ENCODE measurements at places on chromosomes 7 and 10.

DNA sequence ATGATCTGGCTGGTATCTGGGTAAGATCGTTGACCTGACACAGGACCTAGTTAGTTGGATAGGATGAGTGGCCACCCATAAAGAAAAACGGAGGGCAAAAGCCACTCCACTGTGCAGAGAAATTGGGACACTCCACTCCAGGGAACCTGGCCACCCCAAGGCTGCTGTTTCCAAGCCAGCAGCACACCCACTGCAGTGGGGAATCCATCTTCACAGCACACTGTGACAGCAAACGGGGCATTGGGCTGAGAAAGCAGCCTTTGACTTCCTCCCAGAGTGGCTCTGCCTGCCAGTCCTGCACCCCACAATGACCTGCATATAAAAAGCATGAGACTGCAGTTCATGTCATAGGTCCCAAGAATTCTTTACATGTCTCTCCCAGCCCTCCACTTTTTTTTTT lies 52.9 kb downstream of the MTPN start:
- DNase-seq: no peak

DNA sequence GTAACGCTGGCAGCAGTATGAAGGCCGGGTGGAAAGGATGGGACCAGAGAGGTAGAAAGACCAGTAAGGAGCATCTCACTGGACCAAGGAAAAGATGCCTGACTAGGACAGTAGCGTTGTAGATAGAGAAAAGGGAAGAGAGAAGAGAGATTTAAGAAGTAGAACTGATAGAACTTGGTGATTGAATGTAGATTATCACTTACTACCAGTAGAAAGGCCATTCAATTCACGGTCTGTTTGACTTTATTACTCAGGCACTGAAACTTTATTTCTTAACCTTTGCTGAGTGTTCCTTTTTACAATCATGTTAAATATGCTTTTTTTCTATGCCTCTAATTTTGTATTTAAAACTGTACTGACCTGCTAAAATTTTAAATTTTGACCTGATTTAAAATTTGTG lies 12.2 kb downstream of the MCU start:
- DNase-seq: no peak

- no peak for DNase-seq
Measured at GRCh38 chr10:123145542-123146012, 2.4 kb upstream of the HMX2 start.

- DNase-seq: no peak
Measured at GRCh38 chr10:43863859-43864591, 215.3 kb upstream of the ZNF32 start.

- DNase-seq: no peak
Measured at GRCh38 chr7:133015888-133016287, 66.0 kb downstream of the CHCHD3 start.

DNA sequence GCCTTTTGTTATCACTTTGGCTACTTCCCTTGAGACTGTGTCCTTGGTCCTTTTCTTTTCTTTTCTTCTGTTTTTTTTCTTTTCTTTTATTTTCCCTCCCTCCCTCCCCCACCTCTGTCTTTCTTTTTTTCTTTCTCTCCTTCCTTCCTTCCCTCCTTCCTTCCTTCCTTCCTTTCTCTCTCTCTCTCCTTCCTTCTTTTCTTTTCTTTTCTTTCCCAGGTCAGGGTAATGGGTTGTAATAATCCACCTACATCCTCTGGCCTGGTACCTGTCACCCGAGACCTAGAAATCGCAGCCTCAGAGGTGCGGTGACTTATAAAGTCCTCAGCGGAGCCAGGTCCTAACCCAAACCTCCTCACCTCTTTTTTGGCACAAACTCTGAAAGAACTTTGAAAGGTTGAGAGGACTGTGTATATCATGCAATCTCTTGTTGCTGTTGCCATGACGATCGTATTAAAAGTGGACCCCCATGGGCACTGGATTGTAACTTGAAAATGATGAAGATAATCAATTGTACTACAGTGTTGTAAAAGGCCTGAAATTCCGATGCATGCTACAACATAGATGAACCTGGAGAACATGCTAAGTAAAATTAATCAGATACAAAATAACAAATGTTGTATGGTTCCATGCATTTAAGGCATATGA lies 140.7 kb upstream of the AGK start:
- DNase-seq: no peak

- DNase-seq: no peak
Measured at GRCh38 chr7:1027242-1028043, 16.9 kb upstream of the GPR146 start.

GRCh38 chr7:157017149-157017548 lies 6.7 kb upstream of the MNX1 start:
- no peak for DNase-seq

- DNase-seq: no peak
Measured at GRCh38 chr10:21285742-21286331, 239.6 kb downstream of the SKIDA1 start.

GRCh38 chr10:96276831-96277230 lies 5.5 kb upstream of the BLNK start:
- no peak for DNase-seq

- DNase-seq: no peak
Measured at GRCh38 chr7:112262036-112262435, 55.5 kb downstream of the ZNF277 start.

DNA sequence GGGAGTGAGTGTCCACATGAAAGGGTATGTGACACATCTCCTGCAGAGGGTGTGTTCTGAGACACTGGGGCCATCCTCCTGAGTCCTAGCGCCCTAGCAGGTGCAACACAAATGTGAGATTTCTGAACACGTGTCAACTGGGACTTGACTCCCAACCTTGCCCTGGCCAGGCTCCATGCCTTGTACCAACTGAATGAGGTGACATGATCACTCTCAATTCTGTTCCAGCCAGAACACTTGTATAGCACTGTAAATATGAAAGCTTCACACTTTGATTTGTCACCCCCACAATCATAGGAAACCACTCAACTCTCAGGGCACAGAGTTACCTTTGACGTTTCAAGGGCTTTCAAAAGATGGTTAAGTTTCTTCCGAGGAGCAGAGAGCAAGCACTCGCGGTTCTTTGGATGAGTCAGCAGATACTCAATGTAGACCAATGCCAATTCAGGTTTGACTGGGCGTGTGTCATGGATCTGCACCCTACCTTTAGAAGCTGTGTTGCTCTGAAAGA lies 48.6 kb downstream of the NCAPG2 start:
- DNase-seq: no peak

- DNase-seq: no peak
Measured at GRCh38 chr10:74827694-74828093, 1.3 kb downstream of the KAT6B start.

GRCh38 chr10:106935978-106936451 lies 228.5 kb downstream of the SORCS1 start:
- no peak for DNase-seq

- no peak for DNase-seq
Measured at GRCh38 chr10:67780759-67781538, 57.0 kb downstream of the DNAJC12 start.

DNA sequence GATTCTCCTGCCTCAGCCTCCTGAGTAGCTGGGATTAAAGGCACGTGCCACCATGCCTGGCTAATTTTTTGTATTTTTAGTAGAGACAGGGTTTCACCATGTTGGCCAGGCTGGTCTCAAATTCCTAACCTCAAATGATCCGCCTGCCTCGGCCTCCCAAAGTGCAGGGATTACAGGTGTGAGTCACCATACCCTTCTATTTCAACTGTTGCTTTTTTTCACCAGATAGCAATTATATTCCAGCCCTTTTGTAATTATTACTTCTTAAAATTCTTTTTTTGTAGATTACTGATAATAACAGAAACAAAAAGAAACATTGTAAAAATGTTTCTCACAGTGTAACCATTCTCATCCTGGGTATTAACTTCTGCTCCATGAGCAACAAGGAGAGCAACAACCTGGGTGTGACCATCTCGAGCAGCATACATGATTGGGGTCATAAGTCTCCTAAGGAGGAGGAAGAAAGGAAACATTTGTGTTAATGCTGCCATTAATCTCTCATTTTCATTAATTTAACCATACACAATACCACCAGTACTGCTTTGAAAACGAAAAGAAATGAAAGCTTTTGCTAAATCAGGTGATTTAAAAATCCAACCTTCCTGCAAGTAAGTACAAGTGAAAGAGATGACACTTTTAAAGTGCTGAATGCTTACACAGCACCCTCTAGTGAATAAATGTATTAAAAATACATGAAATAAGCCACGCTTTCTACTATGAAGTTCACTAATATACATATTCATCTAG lies 41.8 kb downstream of the ASZ1 start:
- DNase-seq: no peak

DNA sequence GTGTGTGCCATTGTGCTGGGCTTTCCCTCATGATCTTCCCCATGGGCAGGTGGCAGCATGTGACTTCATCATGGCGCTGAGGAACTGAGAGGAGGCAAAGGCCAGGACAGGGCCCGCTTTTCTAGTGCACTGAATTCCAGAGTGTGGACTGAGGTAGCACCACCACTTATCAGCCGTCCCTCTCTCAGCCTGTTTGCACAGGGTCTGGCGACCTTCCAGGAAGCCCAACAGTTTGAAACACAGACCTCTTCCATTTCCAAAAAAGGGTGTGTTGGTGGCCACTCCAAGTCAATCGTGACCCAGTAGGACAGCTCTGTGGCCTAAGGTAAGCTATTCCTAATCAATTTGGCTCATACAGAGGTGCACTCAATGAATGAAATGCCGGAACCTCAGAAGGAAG lies 4.4 kb downstream of the DNAJC30 start:
- DNase-seq: no peak

GRCh38 chr10:67783606-67784294 lies 54.2 kb downstream of the DNAJC12 start:
- no peak for DNase-seq

- no peak for DNase-seq
Measured at GRCh38 chr10:6091630-6092029, 2.8 kb downstream of the RBM17 start.

DNA sequence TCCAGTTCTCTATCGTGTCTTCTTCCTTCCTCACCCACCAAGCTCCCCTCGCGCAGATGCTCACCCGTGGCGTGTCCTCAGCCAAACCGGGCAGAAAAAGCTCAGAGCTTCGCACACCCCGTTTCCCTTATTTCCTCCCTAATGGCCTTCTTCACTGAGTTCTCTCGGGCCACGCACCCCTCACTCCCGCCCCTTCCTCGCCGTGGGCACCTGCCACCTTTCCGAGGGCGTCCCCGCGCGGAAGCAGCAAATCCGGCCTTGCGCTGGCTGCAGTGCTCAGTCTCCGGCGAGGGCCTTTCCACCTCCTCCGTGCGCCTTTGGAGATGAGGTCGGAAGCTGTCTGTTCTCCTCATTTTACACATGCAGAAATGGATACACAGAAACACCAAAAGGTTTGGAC lies 12.4 kb upstream of the CALML3 start:
- no peak for DNase-seq

DNA sequence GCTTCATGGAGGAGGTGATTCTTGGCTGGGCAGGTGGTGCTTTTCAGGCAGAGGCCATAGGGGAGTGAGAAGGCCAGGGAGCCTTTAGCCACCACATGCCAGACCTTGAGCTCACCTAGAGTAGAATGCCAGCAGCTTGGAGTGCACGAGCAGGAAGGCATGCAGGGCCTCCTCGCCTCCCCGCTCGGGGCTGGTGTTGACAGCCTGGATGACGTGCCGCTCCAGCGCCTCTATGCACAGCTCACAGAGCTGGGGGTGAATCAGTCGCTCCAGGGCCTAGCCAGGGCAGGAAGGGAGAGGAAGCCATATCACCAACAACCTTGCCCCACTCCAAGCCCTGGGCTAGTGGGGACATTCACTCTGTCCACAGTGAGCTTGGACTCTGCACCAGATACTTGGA lies 15.7 kb downstream of the HPS1 start:
- no peak for DNase-seq

DNA sequence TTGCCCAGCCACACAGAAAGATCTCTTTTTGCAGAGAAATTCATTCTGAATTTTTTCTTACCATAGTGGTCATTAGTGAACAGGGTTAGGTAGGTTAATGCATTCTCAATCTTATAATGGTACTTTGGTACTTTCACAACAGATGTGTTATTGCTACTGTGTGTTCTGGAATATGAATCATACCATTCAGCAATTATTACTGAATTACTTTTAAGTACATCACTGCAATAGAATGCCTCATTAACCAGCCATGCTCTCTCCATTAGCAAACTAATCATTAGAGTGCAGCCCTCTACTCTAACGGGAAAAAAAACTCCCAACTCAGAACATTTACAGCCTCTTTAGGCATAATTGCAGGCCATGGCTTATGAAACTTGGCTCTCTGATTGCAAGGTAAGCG lies 102.1 kb downstream of the DOCK4 start:
- no peak for DNase-seq

DNA sequence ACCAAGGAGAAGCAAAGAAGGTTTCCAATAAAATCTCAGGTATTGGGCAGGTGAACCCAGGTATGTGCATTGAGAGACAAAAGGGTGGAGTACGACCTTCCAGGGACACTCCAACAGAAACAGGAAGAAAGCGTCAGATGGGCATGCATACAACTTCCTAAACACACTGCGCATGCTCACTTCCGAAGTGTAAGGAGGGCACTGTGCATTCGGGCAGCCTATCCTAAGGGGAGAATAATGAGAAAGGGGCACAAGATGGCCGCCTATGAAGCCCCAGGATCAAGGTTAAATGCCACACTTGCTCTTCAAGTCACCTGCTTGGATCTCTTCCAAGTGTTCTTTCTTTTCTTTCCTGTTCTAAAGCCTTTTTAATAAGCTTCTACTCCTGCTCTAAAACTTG lies 39.4 kb upstream of the PRSS1 start:
- no peak for DNase-seq

DNA sequence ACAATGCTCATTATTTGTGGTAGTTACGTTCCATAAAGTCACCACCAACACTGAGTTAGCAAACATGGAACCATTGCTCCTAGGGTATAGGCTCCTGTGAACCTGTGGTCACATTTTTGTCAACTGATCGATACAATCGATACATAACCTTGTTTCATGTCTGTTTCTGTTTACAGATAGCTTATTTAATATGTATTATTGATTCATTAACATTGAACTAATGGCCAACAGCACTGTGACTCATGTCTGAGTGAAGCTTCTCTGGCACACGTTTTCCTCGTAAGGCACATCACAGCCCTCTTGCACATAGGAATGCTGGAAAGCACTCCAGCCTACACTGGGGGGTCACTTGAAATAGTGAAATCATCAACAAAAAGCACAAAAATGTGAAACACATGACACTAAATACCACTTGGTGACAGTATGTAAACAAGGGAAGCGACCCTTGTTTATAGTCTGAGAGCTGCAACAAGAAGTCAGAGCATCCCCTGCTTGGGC lies 27.0 kb downstream of the GHRHR start:
- no peak for DNase-seq
